Naive thymus-derived CD8-positive, alpha-beta T cell (primary cell): ENCODE measurements at places on chromosomes 2 and 18. TPM values are rescaled to one million over a fixed set of nuclear protein-coding genes. Genes with fewer than 3 reads are reported as not detected.

DNA sequence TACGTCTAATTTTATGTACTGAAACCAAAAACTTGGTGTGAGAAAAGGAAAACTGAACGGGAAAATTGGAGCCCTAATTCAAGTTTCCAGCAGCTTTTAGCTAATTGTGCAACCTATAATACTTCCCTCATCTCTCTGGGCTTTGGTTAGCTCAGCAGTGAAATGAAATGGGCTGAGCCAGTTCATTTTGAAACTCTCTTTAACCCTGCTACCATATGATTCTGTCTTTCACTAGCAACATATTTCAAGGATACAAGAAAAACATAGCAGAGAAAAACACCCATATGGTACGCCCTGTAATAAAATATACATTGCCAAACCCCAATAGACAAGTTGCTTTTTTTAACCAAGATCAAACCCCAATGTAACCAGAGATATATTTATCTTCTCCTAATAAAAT lies 799 bp downstream of the SYT4 start:
- H3K27me3 ChIP-seq = peaks cover 27% of the 10 kb centered on the region
- H3K4me3 ChIP-seq = no peak overlapping the region
- H3K36me3 ChIP-seq = no peaks in the 10 kb centered on the region
- DNase-seq = no peak

DNA sequence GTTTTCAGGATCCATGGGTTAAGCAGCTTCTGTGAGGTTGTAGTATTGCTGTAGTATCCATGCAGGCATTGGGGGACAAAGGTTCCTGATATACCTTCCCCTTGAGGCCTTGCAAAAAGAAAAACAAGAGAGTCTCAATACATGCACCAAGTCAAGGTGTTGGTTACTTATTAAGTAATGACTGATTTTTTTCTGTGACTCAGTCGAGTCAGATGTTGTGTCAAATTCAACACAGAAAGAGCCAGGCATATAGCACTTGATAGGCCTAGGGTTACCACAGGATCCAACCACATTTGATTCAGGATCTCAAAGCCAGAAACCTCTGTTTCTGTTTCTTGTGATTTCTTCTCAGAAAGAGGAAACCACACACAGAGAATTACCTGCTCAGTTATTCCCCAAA lies 24.9 kb upstream of the CD8A start:
- H3K27ac ChIP-seq = peak overlapping the region; percentile 98
- no peak for DNase-seq
- H3K4me3 ChIP-seq = peak overlapping the region; percentile 84
- H3K27me3 ChIP-seq = no peaks in the 10 kb centered on the region
- peaks cover 79% of the 10 kb centered on the region for H3K4me1 ChIP-seq

GRCh38 chr18:49648811-49649210 lies 87.0 kb downstream of the LIPG start:
- no peak overlapping the region for H3K4me3 ChIP-seq
- no peak for DNase-seq
- no peak overlapping the region for H3K27ac ChIP-seq
- H3K36me3 ChIP-seq = no peaks in the 10 kb centered on the region
- peaks cover 6% of the 10 kb centered on the region for H3K27me3 ChIP-seq
- peaks cover 2% of the 10 kb centered on the region for H3K4me1 ChIP-seq

The ANKRD62 gene
- not detected for total RNA-seq

The ADRA2B gene
- 0.22 TPM for total RNA-seq

- no peaks in the 10 kb centered on the region for H3K27me3 ChIP-seq
- H3K27ac ChIP-seq = no peak overlapping the region
- no peak for DNase-seq
- no peaks in the 10 kb centered on the region for H3K4me1 ChIP-seq
- no peaks in the 10 kb centered on the region for H3K36me3 ChIP-seq
Measured at GRCh38 chr2:22035361-22035830, 911.6 kb downstream of the TDRD15 start.

- peaks cover 19% of the 10 kb centered on the region for H3K4me1 ChIP-seq
- no peaks in the 10 kb centered on the region for H3K36me3 ChIP-seq
- H3K4me3 ChIP-seq = peak within 1 kb of the TSS; percentile 61
- no peak for DNase-seq
Measured at GRCh38 chr2:222424276-222424728, at the start of gene SGPP2. TSS of gene SGPP2 (plus strand) at chr2:222424543. CDS start at chr2:222424603, 60 bp downstream.

DNA sequence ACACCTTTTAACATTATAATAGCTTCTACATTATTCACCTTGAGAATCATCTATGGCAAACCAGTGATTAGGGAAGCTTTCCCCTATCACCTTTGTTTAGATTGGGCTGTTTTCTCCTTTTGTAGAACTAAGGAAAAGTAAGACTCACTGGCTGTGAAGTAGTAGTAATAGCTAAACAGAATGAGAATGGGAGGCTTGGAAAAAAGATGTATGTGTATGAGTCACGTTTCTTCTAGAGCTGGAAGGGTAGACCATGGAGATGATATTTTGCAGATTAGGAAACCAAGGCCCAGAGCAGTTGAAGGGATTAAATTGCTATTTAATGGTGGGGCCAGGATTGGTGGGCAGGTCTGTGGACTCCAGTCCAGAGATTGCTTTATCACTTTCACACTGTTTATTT lies 214.5 kb downstream of the MCFD2 start:
- H3K27me3 ChIP-seq = no peaks in the 10 kb centered on the region
- no peak for DNase-seq
- no peaks in the 10 kb centered on the region for H3K36me3 ChIP-seq
- H3K27ac ChIP-seq = no peak overlapping the region

DNA sequence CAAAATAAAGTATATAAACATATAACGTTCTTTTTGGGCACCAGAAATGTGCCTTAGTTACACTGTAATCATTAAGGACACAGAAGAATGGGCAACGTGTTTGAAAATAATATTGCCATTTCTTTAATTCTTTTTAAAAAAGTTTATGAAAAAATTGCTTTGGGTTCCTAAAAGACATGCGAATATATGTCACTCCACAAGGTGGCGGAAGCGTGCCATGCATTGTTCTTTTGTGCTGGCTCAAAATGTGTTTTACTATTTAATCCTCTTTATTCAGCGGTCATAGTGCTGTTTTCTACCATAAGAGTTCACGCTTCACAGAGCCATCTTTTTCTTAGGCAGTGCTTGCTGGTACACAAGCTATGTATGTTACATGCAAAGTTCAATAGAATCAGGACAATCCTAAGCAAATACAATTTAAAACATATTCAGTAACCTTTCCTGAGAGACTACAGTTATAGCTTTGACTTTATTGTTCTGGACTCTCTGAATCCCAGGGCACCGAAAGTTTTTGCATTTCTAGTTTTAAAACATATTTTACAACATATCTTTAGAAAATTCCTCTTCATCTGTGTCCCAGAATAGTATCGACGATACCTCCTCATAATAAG lies 147.8 kb upstream of the ERBB4 start:
- no peak overlapping the region for H3K27ac ChIP-seq
- H3K4me3 ChIP-seq = no peak overlapping the region
- H3K36me3 ChIP-seq = no peaks in the 10 kb centered on the region
- H3K27me3 ChIP-seq = no peaks in the 10 kb centered on the region
- DNase-seq = peak; percentile 42

The DRC1 gene
- total RNA-seq = not detected

DNA sequence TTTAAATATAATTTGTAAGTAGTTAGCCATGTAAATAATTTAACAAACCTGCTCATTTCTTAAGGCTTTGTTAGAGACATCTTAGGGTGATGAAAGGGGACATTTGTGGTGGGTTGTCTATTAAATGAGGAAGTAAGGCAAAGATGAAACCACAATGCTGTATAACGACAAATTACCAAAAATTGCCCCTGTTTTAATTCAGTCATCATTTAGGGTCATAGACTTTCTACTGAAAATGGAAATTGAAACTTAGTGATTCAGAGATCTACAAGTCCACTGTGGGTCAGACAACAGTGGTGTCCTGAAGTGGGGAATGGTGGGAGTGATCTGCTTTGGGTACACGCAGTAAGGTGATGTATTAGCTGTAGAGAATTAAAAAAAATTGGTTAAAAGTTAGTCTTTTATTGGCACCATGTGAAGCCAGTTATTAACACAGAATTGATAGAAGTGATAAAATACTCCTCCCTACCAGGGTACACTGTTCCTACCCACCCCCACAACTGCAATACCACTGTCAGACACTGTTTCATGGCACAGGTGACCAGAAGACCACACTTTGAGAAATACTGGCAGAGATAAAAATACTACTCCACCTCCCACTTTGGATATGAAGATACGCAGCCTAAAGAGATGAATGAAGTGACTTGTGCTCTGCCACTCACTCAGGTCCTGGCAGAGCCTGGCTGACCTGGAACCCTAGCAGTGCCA lies 13.4 kb downstream of the CERS6 start:
- H3K36me3 ChIP-seq = peaks cover 3% of the 10 kb centered on the region
- H3K27ac ChIP-seq = no peak overlapping the region
- H3K4me1 ChIP-seq = peaks cover 75% of the 10 kb centered on the region
- no peak for DNase-seq

The TMEM169 gene
- 2.6 TPM for total RNA-seq
